Natural killer cell (primary cell): ENCODE measurements at places on chromosomes 5 and 9.

DNA sequence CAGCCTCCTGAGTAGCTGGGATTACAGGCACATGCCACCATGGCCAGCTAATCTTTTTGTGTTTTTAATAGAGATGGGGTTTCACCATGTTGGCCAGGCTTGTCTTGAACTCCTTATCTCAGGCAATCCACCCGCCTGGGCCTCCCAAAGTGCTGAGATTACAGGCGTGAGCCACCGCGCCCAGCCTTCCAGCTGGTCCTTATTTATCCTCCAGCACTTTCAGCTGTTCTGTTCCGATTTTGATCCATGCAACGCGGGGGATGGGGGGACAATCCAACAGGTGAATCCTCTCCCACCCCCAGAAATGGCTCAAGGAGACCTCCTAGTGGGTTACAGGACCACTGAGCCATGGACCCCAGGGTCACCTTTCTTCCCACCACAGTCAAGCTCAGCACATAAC lies 14.7 kb upstream of the CDKN2AIPNL start:
- no peak for DNase-seq

- no peak for DNase-seq
Observed at GRCh38 chr5:87198010-87198409, 69.7 kb upstream of the RASA1 start.

DNA sequence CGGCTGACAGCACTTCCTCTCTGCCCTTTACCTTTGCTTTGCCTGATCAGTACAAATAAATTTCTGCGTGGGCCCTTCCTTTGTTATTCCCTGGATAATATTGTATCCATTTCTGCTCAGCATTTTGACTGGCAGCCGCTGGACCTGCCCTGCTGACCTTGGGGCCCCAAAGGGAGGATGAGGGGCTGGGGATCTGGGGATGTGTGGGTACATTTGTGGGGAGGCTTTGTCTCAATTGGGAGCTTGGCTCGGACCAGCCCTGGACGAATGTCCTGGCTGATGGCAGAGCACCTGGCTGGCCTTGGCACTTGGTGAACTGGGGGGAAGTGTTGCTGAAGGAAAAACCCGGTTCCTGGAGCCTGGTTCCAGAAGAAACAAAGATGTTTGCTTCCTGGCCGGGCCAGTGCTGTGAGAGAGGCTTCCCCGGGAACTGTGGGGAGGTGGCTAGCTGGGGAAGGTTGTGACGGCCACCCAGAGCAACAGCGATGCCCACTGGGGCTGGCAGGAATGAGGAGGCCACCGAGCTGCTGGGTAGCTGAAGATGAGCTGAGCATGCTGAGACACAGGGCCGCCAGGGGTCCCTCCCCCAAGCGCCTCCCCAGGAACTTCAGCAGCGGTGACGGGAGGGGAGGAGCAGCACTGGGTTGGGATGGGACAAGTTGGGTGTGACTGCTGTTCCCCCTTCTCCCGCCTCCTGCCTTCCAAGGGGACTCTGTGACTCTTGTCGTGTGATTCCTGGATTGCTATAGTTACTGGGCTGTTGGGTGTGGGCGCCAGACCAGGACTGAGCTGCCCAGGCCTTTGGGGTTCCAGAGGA lies 8.4 kb downstream of the LMX1B start:
- DNase-seq, result no peak

DNA sequence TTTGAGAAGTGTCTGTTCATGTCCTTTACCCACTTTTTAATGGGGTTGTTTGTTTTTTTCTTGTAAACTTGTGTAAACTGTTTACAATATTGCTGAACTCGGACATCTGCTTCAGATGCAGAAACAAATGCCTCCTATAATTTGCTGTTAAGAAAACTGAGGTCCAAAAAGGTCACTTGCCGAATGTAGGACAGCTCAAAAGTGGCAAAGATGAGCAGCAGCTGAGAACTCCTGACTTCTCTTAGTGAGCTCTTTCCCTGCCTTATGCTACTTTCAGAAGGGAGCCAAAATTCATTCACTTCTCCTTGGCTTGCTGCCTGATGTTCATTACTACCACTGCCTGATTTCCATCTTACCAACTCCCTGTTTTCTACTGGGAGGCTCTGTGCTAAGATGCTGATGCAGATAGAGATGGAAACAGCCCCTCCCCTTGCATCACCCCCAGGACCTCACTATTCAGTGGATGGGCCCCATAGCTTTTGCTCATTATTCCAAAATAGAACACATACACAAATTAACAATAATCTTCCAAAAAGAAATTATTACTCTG lies 60.1 kb downstream of the SEMA6A start:
- no peak for DNase-seq

- DNase-seq, result no peak
Observed at GRCh38 chr9:16265688-16266087, 604.8 kb downstream of the BNC2 start.

GRCh38 chr5:7842531-7842930 lies 8.4 kb downstream of the CFAP90 start:
- DNase-seq, result no peak

DNA sequence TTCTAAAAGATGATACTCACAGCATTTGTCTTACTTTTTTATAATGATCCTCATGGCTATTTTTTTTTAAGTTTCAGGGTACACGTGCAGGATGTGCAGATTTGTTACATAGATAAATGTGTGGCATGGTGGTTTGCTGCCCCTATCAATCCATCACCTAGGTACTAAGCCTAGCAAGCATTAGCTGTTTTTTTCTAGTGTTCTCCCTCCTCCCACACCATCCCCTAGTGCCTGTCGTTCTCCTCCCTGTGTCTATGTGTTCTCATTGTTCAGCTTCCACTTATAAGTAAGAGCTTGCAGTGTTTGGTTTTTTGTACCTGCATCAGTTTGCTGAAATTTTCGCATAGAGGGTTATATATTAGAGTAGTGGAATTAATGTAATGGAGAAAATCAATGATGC lies 189.1 kb upstream of the CDH12 start:
- no peak for DNase-seq

- no peak for DNase-seq
Observed at GRCh38 chr9:69768716-69769115, 8.9 kb upstream of the PTAR1 start.

GRCh38 chr9:21507483-21507790 lies 25.3 kb upstream of the IFNE start:
- DNase-seq, result no peak

DNA sequence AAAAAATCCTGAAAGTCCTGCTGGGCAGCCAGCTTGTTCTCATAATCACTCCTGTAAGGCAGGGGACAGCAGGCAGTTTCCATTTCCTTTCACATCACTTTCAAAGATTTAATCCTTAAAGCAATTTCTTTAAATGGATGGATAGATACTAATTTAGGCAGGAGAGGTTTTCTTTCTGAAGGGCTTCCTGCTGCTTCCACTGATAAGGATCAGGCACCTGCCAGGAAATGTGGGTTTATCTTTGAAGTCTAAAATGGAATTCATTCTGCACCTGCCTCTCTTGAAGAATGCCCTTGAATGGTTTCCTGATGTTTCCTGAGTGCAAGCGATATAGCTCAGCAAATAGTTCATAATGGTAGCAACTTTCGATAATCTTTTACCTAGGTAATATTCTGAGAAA lies 64.5 kb downstream of the STARD4 start:
- DNase-seq, result no peak

DNA sequence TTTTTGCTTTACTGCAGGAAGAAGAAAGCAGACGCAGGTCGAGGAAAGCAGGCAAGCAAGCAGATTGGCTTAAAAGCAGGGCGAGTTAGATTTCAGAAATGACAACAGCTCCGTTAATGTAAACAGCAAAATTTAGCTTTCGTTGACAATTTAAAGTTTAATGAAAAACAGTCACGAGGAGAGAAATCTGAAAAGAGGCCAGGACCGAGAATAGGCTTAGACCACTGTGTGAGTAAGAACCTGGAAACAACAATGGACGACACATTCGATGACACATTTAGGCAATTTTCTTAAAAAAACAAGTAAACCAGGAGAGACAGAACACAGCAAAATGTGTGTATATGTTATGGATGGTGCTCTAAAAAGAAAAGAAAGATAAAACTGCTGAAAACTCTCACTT lies 155.3 kb downstream of the ISOC1 start:
- no peak for DNase-seq

- no peak for DNase-seq
Observed at GRCh38 chr5:77627869-77628674, 10.4 kb downstream of the OTP start.

- no peak for DNase-seq
Observed at GRCh38 chr5:17732351-17732923, 98.2 kb downstream of the TAF11L14 start.

DNA sequence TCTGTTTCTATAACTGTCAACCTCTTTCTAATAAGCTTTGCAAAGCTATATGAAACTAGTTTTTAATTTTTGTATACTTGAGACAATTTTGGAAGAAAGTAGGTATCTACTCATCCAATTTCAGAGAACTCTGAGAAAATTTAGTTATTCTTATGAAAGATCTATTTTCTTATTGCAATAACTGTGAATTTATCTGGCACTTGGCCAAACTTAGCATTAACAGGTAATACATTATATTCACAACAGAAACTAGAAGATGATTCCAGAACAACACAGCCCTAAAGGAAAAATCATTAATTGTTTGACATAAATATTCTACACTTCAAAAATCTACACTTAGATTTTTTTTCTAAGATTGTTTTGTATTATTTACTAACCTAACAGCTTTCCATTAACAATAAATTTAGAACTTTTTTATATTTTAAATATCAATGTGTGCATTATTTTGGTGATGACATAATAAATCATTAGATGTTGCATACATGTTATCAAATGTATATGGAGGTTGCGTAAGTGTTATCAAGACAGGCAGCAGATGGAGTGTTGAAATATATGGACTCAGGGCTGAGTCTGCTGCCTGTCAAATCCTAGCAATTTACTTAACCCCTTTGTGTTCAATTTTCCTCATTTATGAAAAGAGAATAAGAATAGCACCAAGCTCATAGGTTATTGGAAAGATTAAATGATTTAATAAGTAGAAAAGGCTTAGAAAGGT lies 141.8 kb downstream of the MUSK start:
- DNase-seq, result no peak

DNA sequence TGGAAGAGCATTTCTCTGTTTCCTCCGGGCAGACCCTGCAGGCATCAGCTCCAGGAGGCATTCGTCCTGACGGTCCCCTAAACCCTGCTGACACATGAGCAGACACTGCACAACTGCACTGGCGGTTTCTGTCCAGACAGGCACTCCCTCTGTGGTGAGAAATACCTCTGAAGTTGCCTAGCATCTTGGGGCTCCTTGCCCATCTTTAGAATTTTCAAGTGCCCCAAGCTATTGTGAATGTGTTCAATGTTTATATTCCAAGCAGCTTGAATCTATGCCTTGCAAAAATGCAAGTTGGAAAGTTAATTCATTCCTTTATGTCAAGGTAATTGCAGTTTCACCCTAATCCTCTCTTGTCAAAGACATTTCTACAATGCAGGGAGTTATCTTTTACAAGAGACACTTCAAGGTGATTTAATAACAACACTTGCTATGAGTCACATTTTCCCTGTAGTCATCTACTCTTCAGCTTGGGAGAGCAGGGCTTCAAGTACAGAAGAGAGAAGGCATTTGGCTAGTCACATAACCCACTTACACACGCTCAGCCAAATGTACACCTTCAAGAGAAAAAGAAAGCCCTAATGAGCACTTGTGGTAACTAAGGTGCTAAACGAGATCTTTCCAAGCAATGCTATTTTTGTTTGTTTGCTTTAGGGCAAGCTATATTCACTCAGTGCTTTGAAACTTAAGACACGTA lies 302.5 kb downstream of the MLLT3 start:
- DNase-seq, result peak; percentile 34

DNA sequence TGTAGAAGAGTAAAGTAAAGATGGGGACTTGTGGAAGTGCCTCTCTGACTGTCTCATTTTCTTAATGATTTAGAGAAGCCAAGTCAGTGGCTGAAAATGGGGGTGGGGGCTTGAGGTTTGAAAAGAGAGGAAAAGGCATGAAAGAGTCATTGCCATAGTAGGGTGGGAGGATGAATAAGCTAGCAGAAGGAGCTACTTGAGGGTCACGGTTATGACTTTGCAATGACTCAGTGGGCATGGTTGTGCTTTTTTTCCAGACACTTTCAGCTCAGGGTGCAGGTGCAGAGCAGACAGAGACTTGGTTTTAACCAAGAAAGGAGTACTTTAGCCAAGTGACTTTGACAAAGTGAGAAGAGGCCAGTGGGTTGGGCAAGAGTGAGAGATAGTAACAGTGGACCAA lies 117.8 kb downstream of the PTTG1 start:
- no peak for DNase-seq

GRCh38 chr9:110291921-110292557 lies 35.7 kb upstream of the TXN start:
- no peak for DNase-seq

- no peak for DNase-seq
Observed at GRCh38 chr5:50710838-50711237, 44.4 kb downstream of the PARP8 start.

GRCh38 chr5:143347698-143348344 lies 55.7 kb downstream of the NR3C1 start:
- DNase-seq, result no peak

GRCh38 chr9:136400038-136400834 lies at the start of gene SNAPC4:
SNAPC4 (minus strand) TSS chr9:136400170; CDS start chr9:136398428, 1,742 bp downstream.
- peak; percentile 88 for DNase-seq

- DNase-seq, result no peak
Observed at GRCh38 chr5:116488356-116489041, 86.1 kb downstream of the SEMA6A start.

- no peak for DNase-seq
Observed at GRCh38 chr5:119878712-119879111, 249.4 kb downstream of the FAM170A start.

- no peak for DNase-seq
Observed at GRCh38 chr5:177448244-177448950, 1.8 kb downstream of the PRR7 start.

- no peak for DNase-seq
Observed at GRCh38 chr5:79263290-79263689, 27.4 kb downstream of the JMY start.

GRCh38 chr5:131953969-131954368 lies 8.5 kb upstream of the MEIKIN start:
- no peak for DNase-seq

- DNase-seq, result no peak
Observed at GRCh38 chr5:112202694-112203093, 216.4 kb downstream of the EPB41L4A start.
